Fibroblast of mammary gland (primary cell): ENCODE measurements at places on chromosomes 4 and X.

DNA sequence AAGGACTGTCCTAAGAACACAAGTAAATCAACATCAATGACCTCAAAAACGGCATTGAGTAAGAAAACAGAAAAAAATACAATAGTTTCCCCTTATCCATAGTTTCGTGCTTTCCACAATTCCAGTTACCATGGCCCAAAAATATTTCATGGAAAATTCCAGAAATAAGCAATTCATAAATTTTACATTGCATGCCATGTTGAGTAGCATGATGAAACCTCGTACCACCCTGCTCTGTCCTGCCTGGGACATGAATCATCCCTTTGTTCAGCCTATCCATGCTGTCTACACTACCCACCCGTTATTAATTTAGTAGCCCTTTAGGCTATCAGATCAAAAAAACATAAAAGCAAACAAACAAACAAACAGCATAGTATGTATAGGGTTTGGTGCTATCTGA, 51.1 kb downstream of the KLF3 start:
- DNase-seq, result no peak

DNA sequence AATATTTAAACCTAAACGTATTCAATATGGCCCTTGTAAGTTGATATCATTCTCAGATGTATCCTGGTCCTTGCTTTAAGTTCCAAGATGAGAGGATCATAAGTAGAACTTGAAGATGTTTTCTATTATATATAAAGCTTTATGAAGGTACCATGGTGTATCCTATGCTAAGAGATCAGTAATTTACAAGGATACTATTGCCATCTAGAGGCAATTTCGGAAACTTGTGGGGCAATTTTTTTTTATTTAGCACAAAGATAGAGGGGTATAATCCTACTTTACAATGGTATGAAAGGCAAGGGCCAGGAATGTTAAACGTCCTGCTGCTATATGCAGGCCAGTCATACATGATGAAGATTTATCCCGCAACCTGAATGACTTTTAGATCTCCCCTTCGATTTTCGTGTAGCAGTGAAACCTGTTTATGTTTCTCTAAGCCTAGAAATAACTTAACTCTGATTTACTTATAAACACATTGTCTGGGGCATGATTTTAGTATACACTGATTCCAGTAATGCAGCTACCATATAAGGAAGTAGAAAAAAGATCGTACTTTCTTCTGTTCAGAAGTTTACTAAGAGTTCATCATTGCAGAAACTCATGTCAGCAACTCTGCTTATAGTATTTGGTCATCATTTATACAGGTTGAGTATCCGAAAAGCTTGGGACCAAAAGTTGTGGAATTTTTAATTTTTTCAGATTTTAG, 2.6 kb downstream of the SLC25A31 start:
- DNase-seq, result peak; percentile 55

GRCh38 chr4:183492791-183493222, 12.1 kb upstream of the ING2 start:
- peak; percentile 61 for DNase-seq

GRCh38 chr4:159098482-159099127, 4.3 kb upstream of the RAPGEF2 start:
- no peak for DNase-seq

DNA sequence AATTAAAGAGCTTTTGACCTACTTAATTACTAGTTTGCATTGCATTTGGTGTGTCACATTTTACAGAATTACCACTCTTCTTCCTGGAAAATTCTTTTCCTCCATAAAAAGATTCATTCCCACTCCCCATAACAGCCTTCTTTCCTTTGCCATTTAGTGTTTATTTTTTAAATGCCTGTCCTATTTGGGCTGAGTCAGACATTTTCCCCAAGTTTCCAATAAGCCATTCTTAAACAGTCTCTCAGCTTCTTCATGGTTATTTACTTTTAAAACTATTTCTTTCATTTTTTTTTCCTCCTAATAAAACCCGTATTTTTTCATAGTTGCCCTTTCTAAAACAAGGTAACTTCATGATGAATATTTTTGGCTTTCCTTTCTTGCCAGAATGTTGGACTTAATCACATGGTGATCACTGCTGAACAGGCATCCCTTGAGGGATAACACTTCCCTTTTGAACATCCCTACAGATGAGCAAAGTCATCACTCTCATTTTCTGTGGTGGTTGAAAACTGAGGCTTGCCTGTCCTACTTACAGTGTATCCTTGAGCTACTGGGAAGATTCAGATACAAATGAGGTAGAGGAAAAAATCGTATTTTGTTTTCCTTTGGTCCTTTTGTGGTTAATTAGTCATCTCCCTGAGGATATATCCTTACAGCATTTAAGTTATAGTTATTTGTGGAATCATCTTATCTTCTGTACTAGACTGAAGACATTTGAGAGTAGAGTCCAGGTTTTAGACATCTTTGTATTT, 520.5 kb upstream of the NR3C2 start:
- DNase-seq, result peak; percentile 61

- no peak for DNase-seq
These were observed 13.3 kb downstream of the SRP72 start for GRCh38 chr4:56480691-56481090.

GRCh38 chrX:14309431-14309830, 219.9 kb upstream of the GLRA2 start:
- no peak for DNase-seq
